Activated naive CD4-positive, alpha-beta T cell treated with anti-CD3 and anti-CD28 coated beads for 36 hours (primary cell): ENCODE measurements at places on chromosomes 12 and 14. TPM values are rescaled to one million over a fixed set of nuclear protein-coding genes. Genes with fewer than 3 reads are reported as not detected.

DNA sequence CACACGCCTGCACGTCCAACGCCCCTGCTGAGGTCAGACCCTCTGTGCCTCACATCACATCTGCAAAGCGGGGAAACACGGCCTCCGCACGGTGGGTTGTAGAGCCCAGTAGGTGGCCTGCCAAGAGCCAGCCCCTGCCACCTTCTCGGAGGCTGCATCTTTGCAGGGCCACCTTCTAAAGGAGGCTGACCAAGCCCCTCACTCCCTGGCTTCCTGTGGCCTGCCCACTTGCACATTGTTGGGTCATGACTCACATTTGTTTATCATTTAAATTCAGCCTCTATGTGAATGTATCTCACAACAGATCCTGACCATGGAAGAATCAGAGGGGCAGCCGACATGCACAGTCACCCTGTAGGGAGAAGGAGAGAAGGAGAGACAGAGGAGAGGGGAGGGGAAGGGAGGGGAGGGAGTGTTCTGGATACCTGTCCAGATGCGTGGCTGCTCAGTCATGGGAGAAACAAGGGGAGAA is 319.5 kb upstream of the DIO3 start:
- no peaks in the 10 kb centered on the region for H3K36me3 ChIP-seq
- no peak overlapping the region for H3K27ac ChIP-seq
- DNase-seq, result no peak
- H3K4me3 ChIP-seq, result no peak overlapping the region
- no peaks in the 10 kb centered on the region for H3K4me1 ChIP-seq

DNA sequence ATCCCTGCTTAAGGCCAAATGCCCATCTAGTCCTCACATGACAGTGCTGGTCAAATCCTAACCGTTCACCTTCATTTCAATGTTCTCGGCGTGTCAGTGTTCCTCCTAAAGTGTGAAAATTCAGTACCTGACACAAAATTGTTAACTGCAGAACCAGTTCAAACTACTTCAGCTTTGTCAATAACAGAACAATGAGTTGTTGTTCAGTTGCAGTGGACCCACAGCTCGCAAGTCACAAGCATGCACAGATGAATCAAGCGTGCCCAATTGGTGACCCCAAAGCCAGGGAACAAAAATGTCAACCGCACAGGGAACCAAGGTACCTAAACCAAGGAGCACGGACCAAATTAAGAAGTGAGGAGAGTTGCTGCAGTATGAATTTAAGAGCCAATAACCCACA is 23.2 kb downstream of the NRDE2 start:
- H3K27me3 ChIP-seq, result no peaks in the 10 kb centered on the region
- no peak overlapping the region for H3K4me3 ChIP-seq
- DNase-seq, result no peak
- H3K27ac ChIP-seq, result no peak overlapping the region
- peaks cover 16% of the 10 kb centered on the region for H3K36me3 ChIP-seq

DNA sequence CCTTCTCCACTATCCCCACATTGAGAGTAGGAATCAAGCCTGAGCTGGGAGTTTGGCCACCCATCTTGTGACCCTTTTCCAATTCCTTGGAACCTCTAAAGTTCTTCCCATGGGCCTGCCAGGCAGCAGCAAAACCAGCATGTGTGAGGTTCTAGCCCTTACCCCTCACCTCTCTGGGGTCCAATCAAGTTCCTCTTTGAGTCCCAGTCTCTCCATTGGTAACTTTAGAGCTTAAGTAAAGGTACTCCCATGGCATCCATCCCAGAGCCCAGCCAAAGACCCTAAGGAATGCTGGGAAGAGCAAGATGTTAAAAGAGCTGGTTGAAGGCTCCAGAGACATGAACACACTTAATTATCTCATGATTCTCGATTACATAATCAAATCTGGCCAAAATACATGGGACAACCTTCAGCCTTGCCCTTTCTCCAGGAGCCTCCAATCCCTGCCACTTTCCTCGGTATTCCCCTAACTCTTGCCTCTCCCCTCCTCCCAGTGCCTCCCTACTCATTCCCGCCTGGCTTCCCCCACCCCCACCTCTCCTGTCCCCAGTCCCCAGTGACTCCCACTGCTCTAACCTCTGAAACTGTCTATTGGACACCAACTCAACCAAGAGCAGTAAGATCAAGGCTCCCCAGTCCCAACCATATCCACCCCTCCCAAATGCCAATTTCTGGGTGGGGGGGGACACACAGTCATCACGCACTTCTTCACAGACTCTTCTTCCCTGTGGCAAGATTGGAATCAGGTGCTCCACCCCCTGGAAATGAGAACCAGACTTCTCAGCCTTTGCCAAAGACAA is 4.8 kb upstream of the TNS2 start:
- no peak overlapping the region for H3K4me3 ChIP-seq
- no peak overlapping the region for H3K27ac ChIP-seq
- H3K36me3 ChIP-seq, result peaks cover 7% of the 10 kb centered on the region
- H3K4me1 ChIP-seq, result peaks cover 26% of the 10 kb centered on the region
- no peak for DNase-seq

Gene IL31
- not detected for total RNA-seq

- no peak overlapping the region for H3K4me3 ChIP-seq
- H3K27ac ChIP-seq, result peak overlapping the region; percentile 71
Observed at GRCh38 chr14:68785534-68786490, 7.1 kb downstream of the ZFP36L1 start.

DNA sequence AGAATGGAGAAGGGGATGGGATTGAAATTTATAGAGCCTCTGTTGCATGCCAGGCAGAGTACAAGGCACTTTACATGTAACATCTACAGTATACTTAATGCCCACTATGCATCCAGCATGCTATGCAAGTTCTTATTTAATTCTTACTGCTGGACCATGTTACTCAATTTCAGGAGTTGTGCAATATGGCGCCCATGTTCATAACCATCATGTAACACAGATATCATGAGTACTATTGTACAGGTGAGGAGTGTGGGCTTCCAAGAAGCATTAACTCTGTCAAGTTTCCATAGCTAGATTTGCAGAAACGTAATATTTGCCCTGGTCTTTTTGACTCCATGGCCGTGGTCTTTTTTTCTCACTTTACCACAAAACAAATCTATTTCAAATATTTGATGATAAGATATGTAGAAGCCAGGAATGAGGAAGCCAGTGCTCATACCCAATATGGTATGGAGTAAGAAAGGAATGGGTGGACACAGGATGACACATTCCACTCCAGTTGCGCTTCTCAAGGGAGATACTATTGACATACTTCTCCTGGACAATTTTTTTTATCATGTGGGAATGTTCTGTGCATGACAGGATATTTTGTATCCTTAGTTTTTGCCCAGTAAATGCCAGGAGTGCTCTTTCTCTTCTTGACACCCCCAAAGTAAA is 191.8 kb downstream of the C12orf75 start:
- no peaks in the 10 kb centered on the region for H3K36me3 ChIP-seq
- no peak for DNase-seq
- no peaks in the 10 kb centered on the region for H3K4me1 ChIP-seq
- no peak overlapping the region for H3K4me3 ChIP-seq
- no peak overlapping the region for H3K27ac ChIP-seq

Gene RND1
- 6.8 TPM for total RNA-seq

DNA sequence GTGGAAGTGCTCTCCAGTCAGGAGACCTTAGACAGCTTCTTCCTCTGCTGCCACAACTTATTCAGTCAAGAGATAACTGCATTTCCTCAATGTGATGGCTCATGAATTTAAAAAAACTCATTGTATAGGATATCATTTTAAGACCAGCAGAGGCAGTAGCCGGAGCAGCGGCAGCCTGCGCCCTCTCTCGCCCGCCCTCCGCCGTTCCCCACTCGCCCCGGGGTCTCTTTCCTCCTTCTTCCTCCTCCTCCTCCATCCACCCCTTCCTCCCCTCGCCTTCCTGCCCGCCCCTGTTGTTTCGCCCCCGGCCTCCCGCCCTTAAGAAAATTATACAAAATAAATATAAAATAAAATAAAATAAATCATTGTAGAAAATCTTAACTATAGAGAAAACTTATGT is 687.6 kb downstream of the FLRT2 start:
- no peak overlapping the region for H3K27ac ChIP-seq
- no peaks in the 10 kb centered on the region for H3K36me3 ChIP-seq
- DNase-seq, result no peak
- no peaks in the 10 kb centered on the region for H3K27me3 ChIP-seq

DNA sequence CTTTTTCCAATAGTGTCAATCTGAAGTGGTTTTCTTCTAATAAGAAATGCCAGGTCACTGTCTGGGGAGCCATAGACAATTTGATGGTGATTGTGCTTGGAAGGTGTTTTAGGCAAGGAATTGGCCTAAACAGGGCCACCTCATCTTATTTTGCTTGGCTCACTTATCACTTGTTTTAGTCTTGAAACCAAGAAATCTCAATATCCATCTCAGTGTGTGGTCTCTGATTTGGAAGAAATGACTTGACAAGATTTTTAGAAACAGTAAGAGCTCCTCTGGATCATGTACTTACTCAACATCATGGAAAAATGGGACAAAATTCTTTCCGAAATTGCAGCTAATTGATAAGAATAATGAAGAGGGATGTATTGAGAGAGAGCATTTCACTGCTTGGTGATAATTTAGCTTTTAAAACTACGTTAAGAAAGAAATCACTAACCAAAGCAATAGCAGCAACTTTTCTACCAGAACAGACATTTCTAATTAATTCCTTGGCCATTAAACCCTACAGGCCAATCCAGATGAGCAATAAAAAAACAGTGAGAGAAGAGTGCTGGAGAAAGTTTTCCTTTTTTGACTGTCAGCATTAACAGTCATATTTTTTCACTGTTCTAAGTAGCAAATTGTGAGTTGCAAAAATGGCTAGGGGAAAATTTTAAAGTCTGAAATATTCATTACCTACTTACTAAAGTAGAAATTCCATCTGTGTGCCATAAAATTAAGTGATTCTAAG is 157.3 kb downstream of the AEBP2 start:
- DNase-seq, result no peak
- no peak overlapping the region for H3K4me3 ChIP-seq
- no peaks in the 10 kb centered on the region for H3K27me3 ChIP-seq
